ENCODE measurements at places on chromosomes 5 and 9.
A peak's percentile ranks its signal among the peaks of the same experiment; 100 is the strongest.

DNA sequence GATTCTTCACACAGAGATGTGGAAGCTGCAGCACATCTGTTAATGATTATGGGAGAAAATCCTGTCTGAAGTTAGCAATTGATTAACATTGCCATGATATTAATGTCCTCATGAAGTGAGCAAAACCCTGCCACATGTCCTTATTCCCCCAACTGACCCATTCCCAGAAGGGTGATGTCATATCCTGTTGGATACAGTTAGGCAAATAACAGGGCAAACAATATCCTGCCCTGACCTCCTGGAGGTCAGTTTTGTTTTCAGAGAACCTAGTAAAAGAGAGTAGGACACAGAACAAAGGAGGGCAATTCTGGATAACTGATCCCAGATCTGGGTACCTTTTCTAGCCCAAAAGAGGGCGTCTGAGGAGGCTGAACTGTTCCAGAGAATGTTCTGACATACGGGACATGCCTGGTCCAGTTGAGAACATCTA is 11.0 kb downstream of the ABLIM3 start:
- DNase-seq, result no peak

- no peak for DNase-seq
Measured at GRCh38 chr9:115192835-115193525, 75.0 kb upstream of the TNC start.

DNA sequence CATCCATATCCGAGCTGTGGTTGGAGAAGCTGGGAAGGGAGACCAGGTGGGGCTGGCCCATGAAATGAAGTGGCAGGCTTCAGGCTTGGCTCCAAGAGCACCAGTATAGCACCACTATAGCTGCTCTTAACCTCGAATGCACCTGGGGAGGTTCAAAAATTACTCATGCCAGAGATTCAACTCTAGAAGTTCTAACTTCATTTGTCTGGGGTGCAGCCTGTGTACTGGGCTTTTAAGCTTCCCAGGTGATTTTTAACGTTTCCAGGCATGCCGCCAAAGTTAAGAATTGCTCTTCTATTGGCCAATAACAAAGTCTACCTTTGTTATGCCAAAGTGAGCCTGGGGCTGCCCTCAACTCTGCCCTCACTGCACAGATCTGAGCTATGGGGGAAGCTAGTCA is 458 bp downstream of the PRSS3 start:
- DNase-seq, result no peak

- no peak for DNase-seq
Measured at GRCh38 chr9:91519520-91520277, 96.1 kb upstream of the NFIL3 start.

- no peak for DNase-seq
Measured at GRCh38 chr9:38200431-38200830, 131.4 kb upstream of the SHB start.

GRCh38 chr5:137142346-137142745 is 356.8 kb downstream of the SPOCK1 start:
- no peak for DNase-seq

- no peak for DNase-seq
Measured at GRCh38 chr9:8812888-8813287, 1013.3 kb upstream of the DMAC1 start.

DNA sequence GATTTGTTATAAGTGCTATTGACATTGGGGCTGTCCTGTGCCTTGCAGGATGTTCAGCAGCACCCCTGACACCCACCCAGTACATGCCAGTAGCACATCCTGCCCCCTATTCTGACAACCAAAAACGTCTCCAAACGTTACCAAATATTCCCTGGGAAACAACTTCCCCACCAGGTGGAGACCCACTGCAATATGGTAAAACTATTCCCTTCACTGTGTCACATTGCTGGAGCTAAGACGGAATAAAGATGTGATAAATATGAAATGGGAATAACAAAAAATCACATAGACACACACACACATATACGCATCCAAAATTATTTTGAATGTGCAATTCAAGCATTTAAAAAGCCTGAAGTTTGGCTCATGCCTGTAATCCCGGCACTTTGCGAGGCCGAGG is 874.3 kb upstream of the DMAC1 start:
- DNase-seq, result no peak

DNA sequence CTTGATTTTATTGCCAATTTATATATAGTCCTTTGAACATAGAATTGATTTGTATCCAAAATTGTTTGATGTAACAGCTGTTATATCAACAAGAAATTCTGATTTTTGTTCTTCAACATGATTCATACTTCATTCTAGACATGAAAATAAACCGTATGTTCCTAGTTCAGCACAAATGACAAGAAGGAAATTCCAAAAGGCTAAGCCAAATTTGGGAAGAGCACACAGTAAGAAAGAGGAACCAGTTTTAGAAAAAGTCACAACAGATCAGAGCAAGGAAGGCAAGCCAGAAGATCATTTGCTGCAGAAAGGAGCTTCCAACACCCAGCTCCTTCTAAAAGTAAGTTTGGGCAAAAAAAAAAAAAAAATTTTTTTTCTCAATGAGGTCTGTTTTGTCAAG is 65.0 kb upstream of the MCCC2 start:
- DNase-seq, result no peak

- no peak for DNase-seq
Measured at GRCh38 chr5:111165058-111165457, 59.1 kb upstream of the CAMK4 start.

GRCh38 chr5:135862744-135863143 is 28.3 kb downstream of the SLC25A48 start:
- DNase-seq, result no peak

DNA sequence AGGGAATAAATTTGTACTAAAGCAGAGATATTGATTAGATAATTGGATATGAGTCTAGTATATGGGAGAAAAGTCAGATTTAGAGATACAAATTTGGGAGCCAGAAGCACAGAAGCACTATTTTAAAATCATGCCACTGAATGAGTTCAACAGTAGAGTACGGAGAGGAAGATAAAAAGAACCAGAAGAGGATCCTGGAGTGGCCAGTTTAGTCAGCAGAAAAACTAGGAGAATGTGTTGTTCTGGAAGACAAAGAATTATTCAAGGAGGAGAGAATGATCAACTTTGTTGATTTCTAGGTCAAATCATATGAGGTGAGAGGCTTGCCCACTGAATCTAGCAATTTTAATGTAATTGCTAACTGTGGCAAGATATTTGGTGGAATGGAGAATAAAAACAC is 67.0 kb downstream of the NIPBL start:
- DNase-seq, result no peak

GRCh38 chr9:89501311-89501898 is 3.5 kb upstream of the SEMA4D start:
- DNase-seq, result no peak

GRCh38 chr5:142474431-142475094 is 149.7 kb upstream of the SPRY4 start:
- no peak for DNase-seq

- no peak for DNase-seq
Measured at GRCh38 chr9:85726737-85727136, 15.0 kb downstream of the AGTPBP1 start.

DNA sequence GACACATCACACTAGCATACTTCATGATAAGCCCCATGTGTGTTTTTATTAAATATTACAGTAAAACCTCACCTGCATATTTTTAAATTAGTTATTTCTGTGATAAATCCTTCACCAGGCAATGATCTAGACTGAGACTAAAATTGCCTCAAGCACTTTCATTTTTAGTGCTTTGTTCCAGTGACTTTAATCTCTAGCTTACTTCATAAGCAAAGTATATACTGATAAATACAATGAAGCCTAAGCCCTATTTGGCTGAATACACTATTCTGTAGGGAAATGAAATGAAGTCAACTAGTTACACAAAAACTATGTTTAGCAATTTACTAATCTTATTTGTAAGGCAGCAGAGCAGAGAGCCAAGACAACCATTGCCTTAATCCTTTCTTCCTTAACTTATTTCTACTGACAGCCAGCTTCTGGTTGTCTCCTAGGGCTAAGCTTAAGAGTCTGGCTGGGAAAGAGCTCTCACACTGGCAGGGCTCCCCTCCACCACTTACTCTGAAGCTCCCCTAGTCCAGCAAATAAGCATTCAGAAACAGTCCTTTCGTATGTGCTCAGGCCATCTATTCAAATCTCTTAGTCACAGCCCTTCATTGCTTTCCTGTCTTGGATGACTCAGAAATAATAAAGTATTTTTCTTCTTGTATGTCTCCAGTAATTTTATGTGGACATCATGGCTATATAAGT is 31.4 kb upstream of the MTAP start:
- DNase-seq, result no peak

GRCh38 chr5:148957591-148958202 is 105.2 kb downstream of the SH3TC2 start:
- peak; percentile 30 for DNase-seq

- no peak for DNase-seq
Measured at GRCh38 chr9:1001838-1002237, 25.4 kb downstream of the DMRT3 start.

GRCh38 chr9:122029898-122030297 is 63.2 kb downstream of the TTLL11 start:
- no peak for DNase-seq

GRCh38 chr5:34040472-34040871 is 2.5 kb downstream of the C1QTNF3 start:
- no peak for DNase-seq

GRCh38 chr5:159340511-159340910 is 10.2 kb upstream of the IL12B start:
- no peak for DNase-seq

DNA sequence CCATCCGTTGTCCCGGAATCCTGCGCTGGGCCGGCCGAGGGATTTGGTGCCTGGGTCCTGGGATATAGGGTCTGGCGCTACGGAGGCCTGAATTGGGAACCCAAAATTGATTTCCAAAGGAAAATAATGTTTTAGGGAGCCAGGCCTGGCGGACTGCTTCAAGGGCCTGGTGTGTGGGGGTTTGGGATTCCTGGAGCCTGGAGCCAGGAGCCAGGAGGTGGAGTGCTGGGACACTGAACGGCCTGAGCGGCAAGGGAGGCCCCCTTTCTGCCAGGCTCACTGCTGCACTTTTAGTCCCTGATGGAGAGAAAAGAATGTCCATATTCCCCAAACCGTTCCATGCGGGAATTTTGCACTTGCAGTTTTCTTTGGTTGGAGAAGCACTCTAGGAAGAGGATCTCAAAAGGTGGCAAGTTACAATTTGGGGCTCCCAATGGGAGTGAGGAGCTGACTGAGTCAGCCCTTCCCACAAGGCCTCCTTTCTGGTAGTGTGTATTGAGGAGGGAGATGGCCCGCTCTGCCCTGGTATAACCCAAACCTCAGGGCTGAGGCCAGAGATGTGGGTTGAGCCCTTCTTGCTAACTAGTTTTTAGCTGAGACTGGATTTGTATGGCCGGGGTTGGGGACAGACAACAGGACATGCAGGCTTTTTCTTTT is 2.2 kb downstream of the LMX1B start:
- DNase-seq, result no peak

DNA sequence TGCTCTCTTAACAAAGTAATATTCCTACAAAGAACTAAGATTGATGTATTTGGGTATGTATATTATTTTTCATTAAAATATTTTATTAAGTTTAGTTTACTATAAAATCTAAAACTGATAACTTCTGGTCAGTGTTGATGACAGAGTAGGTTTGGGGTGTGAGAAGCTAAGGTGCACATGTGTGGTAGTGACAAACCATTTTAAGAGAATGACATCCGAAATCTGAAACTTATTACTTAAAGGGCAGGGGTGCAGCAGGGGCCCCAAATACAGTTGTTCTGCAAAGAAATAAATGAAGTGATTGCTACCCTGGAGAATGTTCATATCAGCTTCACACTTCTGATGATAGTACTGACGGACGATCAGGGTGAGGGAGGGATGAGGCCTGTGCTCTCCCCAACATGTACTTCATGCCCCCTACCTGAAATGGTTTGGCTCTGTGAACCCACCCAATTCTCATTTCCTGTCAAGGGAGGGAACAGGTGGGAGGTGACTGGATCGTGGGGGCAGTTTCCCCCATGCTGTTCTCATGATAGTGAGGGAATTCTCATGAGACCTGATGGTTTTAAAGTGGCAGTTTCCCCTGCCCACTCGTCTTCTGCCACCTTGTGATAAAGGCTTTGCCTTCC is 125.3 kb upstream of the RFX3 start:
- no peak for DNase-seq

DNA sequence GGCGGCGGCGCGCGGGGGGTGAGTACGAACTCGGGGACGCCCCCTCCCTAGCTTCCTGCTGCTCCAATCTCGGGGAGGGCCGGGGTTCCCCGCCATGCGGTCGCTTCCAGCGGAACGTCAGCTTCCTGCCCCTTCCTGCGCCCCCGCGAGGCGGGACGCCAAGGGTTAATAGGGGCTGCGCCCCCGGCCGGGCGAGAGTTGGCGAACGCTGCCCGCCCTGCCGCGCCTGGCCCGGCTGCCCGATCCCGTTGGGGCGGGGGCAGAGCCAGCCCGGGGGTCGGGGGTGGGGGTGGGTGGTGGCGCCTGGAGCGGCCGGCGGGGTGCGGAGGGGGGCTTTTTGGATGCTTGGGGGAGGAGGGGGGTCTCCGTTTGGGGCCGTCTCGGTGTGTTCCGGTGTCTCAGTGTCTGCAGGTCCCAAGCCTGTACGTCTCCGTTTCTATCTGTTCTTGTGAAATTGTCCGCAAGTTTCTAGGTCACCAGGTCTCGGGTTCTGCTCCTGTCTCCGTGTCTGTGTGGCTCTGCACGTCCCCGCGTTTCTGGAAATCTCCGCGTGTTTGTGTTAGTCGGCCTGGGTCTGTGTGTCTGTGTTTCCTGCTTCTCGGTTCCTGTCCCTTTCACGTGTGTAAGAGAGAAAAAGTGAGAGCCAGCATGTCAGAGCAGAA is 789 bp downstream of the COL27A1 start:
- no peak for DNase-seq

GRCh38 chr9:125425170-125425897 is 163.7 kb downstream of the GAPVD1 start:
- DNase-seq, result no peak

DNA sequence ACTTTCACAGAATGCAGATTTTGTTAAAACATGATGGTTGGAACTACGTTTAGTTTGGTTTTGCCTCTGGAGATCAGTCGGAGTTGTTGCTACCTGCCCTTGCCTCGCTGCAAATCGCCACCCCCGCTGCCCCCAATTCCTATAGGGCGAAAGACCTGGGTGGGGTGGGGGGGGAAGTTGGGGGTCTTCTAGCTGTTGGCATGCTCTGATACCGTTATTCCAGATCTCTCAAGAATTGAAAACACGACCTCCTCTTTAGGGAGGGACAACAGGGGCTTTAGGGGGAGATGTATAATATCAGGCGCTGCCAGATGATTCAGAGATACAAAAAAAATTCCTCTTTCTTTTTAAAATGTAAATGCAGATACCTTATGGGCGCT is 36.4 kb upstream of the NFIB start:
- no peak for DNase-seq

- no peak for DNase-seq
Measured at GRCh38 chr5:109328626-109329025, 81.1 kb downstream of the PJA2 start.
